ENCODE measurements at places on chromosomes 6 and 20.

GRCh38 chr6:393391-394221 is 2.1 kb downstream of the IRF4 start:
- no peak for DNase-seq

- DNase-seq = no peak
Observed at GRCh38 chr6:100988391-100988984, 107.4 kb upstream of the ASCC3 start.

- no peak for DNase-seq
Observed at GRCh38 chr6:10403385-10404106, 11.3 kb downstream of the TFAP2A start.

DNA sequence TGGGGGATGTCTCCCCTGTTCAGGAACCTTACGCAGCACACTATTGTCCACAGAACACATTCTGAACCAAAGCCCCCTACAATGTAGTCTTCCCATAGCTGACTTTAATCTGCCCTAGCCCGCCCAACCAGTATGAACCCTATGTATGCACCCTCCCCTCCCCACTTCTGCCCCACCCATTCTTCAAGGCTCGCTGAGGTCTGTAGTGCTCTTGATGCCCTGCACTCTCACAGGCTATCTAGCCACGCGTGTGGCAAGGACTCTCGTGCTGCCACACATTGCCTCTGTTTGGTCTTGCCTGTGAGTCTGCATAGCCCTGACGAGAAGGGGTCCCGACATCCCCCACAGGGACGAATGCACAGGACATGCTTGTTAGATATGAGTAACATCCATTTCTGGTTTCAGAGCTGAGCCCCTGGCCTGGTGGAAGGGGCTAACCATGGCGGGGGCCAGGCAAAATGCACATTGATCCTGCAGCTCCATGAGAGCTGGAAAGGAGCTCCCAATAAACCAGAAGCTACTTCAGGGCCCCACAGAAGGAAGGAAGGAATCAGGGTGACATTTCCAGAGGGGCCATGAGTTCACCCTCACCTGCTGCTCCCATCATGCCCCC is 22.6 kb downstream of the MOCS1 start:
- no peak for DNase-seq

- DNase-seq = peak; percentile 71
Observed at GRCh38 chr6:7112741-7113313, 5.1 kb downstream of the RREB1 start.

DNA sequence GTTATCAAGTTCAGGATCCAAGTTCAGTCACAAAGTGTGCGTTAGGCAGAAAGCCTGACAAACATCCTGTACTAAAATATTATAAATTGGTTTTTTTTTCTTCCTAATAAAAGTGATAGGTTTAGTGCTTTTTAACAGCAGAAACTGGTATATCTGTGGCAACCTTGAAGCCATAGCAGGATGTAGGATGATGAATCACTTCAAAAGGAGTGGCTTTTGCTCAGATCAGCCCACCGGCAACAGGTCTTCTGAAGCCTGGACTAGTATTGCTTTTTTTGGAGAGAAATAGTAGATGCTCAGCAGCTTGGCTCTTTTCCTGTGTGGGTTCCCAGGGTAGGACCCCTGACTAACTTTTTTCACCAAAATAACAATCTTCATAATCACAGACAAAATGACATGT is 190.8 kb downstream of the EPM2A start:
- no peak for DNase-seq

- no peak for DNase-seq
Observed at GRCh38 chr20:58791286-58791685, 59.4 kb downstream of the GNAS-AS1 start.

DNA sequence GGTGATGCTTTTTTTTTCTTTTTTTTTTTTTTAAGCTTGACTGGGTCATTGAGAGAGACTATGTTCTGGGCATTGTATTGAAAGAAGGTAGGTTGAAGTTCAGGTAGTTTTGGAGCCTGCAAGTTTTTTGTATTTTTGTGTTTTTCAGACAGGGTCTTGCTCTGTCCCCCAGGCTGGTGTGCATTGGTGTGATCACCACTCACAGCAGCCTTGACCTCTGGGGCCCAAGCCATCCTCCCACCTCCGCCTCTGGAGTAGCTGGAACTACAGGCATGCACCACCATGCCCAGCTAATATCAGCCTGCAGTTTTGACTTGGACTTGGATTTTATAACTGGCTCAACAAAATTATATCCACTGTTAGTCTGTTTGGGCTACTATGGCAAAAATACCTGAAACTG is 31.7 kb upstream of the TFAP2A start:
- no peak for DNase-seq

DNA sequence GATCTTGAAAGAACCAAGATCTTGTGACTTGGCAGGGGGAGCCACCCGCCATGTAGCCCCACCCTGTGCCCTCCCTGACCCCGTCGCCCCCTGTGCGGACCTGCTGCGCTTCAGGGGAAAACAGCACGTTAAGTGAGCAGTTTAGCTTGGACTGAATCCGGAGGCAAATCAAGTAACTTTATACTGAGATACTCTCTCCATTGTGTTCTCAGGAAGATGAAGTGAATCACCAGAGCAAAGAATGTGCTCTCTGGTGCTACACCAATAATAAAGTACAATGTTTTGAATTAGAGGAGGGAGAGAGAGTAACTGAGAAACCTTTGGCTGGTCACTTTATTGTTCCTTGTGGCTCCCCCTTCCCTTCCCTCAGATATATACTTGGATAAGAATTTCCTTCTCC is 83.4 kb downstream of the TXNDC5 start:
- DNase-seq = no peak

- DNase-seq = no peak
Observed at GRCh38 chr6:111731456-111732195, 125.9 kb upstream of the TRAF3IP2 start.

- DNase-seq = no peak
Observed at GRCh38 chr20:59526242-59527225, 77.8 kb upstream of the PHACTR3 start.

DNA sequence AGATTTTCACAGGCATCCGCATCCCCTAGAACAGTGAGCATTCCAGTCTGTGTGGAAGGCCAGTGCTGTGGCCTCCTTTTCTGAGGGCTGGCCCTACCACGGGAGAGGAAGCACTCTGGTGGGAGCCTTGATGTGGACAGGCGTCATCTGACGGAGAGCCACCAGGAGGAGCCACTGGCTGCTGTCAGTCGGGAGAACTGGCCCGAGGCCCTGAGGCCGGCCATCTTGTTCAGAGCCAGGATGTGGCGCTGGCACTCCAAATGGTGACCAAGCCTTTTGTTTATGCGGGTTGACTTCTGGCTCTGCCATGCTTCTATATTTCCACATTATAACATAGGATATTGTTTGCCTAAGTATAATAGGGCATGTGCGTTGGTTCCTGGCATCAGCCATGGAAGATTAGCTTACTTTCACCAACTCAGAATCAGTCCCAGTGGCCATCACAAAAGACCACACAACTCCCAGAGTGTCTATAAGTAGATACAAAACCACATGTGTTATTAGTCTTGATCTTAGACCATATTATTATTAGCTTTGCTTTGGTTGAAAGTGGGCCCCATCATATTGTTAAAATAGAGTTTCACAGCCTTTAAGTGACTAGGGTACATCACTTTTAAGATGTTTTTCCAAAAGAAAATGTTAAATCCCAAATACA is 273.9 kb upstream of the TAB2 start:
- DNase-seq = peak; percentile 72

- DNase-seq = no peak
Observed at GRCh38 chr6:24273096-24273870, 84.6 kb downstream of the DCDC2 start.

- no peak for DNase-seq
Observed at GRCh38 chr6:45920819-45921511, 94.7 kb downstream of the CLIC5 start.

Measured in NCI-H146 (cell line).